RPMI7951 (cell line): ENCODE measurements at places on chromosomes 6 and 20.

- peak; percentile 62 for DNase-seq
These were observed 10.4 kb upstream of the GCNT2 start for GRCh38 chr6:10510592-10511367.

- no peak for DNase-seq
These were observed 754.9 kb upstream of the CHD6 start for GRCh38 chr20:42373049-42373448.

DNA sequence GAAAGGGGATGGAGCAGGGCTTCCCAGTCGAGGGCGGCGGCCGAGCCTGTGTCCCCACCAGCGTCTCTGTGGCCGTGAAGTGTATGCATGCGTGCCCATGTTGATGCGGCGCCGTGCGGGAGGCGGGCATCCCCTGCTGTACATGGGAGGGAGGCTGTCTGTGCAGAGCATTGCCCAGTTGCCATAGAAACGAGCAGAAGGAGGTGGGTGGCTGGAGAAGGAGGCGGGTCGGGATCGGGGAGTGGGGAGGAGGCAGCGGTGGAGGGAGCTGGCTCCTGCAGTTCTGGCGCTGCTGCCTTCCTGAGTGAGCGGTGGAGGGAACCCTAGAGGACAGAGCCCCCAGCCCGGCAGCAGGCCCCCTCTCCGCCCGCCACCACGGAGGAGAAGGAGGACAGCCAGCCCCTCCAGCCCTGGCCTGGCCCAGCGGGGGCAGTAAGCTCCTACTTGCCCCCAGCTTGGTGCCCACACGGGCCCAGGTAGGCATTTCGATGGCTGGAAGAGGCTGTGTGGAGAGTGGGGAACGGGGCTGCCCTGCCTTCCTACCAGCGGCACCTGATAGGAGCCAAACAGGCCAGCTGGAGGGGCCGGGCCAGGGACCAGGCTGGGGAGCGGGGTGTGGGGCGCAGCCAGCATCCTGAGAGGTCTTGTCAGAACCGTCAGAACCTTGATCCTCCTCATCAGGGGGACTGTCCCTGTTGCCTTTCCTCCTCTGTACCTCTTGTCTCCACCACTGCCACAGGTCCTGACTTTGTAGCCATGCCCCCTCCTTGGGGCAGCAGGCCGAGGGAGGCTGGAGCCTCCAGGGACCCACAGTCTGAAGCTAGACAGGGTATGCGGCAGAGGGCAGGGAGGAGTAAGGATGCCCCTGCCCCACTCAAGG lies 41.3 kb downstream of the SPDEF start:
- DNase-seq = peak; percentile 13

GRCh38 chr20:24833592-24833991 lies 115.5 kb upstream of the CST7 start:
- DNase-seq = no peak

GRCh38 chr6:109610590-109610989 lies 80.4 kb downstream of the AK9 start:
- no peak for DNase-seq

DNA sequence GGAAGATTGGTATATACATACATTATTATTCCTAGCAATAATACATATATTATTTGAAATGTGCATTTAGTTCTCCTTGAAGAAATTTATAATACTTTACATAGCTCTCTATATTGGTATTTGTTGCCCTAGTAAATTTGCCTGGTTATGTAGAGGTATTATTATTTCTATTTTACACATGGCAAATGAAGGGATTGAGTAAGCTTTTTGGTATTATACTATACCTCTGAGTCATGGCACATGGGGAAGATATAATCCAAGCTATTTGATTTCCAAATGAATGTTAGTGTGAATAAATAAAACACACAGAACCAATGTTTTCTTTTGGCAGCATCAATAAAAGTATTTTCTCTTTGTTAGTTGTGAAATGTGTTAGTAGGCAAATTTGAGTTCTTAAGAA lies 409.6 kb upstream of the SLC35B3 start:
- DNase-seq = no peak

DNA sequence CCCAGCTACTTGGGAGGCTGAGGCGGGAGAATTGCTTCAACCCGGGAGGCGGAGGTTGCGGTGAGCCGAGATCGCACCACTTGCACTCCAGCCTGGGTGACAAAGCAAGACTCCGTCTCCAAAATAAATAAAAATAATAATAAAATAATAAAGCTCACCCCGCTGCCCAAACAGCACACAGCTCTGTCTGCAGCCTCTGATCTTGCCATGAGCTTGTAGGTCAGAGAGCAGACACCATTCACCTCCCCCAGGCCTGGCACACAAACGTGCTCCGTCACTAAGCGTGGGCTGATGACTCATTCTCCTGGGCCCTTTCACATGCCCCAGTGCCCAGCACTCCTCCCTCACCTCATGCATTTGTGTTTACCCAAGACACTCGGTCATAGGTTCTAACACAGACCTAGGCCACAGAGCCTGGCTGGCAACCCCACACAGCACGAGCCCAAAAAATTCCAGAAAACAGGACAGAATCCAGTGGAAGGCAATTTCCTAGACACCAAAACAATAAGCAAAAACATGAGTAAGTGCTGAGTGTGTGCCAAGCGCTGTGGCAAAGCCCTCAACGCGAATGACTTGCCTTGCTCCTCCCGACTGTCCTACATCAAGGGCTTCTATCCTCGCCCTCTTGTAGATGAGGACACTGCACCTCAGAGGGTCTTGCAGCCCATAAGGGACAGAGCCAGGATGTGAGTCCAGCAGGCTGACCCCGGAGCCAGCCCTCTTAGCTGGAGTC lies 18.0 kb downstream of the ATP9A start:
- peak; percentile 99 for DNase-seq

DNA sequence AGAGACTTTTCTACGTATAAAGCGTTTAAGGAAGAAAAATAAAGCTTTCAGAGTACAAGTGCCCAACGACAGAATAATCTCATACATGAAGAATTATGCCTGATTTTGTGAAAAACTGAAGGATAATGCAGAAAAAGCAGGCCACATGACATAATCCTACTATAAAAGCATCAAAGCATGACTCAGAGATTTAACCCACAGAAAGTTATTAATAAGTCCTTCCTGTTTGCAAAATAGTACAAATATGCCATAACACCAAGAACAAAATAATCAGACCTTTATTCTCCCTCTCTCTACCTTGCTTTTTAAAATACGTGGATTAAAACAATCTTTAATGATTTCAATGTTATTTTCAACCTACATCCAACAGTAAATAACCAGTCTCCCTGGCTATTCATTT lies 118.6 kb upstream of the BCLAF1 start:
- DNase-seq = no peak

- DNase-seq = no peak
These were observed 119.8 kb upstream of the AKAP12 start for GRCh38 chr6:151119823-151120524.

DNA sequence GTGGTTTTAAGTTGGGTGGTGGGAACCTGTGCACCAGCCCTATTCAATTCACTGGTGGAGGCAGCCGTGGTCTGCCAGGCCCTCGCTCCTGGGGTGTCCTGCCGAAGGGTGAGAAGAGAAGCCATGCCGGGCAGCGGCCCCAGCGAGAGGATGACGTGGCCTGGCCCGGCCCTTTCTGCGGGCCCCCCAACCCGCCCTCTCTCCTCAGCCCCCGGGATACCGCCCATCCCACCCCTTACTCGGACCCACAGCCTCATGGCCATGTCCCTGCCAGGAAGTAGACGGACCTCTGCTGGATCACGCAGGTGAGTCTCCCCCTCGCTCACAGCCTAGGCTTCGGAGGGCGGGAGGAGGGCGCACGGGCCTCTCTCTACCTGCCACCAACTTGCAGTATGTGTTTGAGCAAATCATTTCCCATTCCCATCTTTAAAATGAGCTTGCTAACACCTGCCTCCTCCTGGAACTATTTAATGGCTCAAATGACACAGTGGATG lies 30.1 kb downstream of the SNPH start:
- no peak for DNase-seq

DNA sequence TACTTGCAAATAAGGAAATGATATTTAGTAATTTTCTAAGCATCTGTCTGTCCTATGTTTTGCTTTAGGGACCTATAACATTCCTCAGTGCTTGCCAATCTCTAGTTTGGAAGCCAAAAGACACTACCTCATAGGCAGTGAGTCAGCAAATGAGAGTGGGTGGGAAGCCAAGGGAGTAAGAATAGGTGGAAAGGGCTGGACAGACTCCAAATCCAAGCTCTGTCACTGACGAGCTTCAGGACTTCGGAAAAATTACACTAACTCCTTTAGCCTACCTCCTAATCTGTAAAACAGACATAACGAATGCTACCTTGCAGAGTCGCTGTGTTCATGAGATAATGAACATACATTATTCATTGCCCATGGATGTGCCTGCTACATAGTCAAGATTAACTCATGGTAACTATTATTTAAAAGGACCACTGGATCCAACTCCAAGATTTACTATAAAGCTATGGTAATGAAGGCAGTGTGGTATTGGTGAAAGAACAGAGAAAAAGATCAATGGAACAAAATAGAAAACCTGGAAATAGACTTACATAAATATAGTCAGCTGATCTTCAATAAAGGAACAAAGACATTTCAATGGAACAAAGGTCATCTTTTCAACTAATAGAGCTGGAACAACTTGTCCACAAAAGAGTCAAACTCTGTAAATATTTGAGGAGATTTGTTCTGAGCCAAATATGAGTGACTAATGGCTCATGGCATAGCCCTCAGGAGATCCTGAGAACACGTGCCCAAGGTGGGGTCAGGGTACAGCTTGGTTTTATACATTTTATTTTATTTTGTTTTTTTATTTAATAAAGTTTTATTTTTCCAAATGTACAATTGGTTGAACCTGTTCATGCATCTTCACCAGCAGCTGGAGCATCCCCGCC lies 64.1 kb downstream of the FAM50B start:
- peak; percentile 97 for DNase-seq

DNA sequence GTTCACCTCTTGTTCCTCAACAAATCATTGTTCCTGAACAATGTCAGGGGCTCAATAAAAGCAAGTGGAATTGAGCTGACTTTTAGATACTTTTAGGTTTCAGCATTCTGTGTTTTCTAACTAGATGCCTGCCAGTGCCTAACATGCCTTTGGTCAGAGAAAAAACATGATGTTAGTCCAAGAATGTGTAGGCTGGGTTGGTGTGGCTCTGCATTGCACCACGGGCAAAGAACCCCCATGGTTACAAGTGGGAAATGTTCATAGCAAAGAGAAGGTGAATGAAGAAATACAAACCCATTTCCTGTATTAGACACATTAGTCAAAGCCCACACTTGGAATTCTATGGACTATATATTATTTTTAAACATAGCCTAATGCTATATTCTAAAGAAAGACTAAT lies 193.3 kb downstream of the TMEM200A start:
- no peak for DNase-seq

- DNase-seq = peak; percentile 69
These were observed 279.7 kb downstream of the UST start for GRCh38 chr6:149026530-149026942.

DNA sequence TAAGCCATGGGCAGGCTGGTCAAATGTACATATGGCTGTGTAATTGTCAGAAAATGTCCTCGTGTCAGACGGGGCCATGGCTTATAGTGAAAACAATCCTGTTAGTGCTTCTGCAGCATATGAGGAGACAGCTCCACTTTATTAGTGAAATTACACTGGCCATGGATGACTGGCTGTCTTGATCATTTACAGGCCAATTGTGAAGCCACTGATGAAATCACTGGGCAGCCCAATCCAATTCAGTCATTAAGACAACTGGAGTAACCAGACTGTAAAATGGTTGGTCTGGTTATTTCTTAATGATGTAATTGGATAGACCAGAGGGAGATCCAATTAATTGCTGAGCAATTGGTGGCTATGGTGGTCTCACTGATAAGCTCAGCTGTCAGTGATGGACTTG lies 749.5 kb downstream of the KIF16B start:
- no peak for DNase-seq

- peak; percentile 69 for DNase-seq
These were observed 474 bp downstream of the CEBPB start for GRCh38 chr20:50191065-50191543.

- peak; percentile 58 for DNase-seq
These were observed 397.5 kb upstream of the ARID1B start for GRCh38 chr6:156379392-156380289.

DNA sequence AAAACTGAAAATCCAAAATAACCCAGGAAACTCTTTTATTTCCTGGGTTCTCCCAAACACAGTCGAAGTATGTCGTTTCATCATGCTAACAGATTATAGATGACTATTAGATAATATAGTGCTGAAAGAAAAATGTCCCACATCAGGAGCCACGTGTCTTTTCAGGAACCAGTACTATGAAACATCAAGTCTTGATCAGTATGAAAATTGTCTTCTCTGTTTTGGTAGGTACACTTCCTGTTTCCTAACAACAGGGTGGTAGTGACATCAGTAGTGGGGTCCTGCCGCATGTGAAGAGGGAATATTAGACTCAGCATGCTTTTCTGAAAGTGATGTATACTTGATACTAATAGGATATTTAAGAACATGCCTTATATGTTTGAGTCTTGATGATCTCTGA lies 136.7 kb downstream of the HIVEP1 start:
- DNase-seq = no peak

DNA sequence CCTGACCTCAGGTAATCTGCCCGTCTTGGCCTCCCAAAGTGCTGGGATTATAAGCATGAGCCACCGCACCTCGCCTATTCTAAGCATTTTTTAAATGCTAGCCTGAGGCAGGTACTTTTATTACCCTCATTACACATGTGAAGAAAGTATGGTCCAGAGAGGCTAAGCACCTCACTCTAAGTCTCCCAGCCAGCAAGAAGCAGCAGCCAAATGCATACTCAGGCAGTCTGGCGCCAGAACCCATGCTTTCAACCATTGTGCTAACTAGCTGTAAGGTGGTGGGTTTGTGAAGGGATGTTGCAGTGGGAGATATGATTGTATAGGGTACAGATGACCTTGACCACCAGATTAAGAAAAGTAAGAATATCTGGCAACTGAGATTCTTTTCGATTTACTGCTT lies 26.1 kb upstream of the RIPOR2 start:
- DNase-seq = no peak

DNA sequence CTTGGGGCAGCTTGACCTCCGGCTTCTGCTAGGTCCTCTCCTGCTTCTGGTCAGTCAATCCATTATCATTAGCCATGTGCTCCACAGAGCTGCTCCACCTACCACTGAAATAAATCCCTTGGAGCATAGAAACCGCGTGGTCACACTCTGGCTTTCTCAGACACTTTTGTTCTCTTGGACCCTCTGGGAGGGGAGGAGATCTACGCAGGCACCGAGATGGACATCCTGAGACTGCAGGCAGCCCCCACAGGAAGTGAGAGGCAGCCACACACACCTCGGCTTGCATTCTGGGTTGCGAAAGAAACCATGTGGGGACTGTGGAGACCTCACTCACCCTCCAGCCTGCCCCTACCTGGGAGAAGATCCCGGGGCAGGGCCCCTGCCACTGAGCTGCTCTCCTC lies 79.5 kb downstream of the FYN start:
- no peak for DNase-seq

- DNase-seq = peak; percentile 36
These were observed 192.2 kb downstream of the TPBG start for GRCh38 chr6:82555801-82556200.

DNA sequence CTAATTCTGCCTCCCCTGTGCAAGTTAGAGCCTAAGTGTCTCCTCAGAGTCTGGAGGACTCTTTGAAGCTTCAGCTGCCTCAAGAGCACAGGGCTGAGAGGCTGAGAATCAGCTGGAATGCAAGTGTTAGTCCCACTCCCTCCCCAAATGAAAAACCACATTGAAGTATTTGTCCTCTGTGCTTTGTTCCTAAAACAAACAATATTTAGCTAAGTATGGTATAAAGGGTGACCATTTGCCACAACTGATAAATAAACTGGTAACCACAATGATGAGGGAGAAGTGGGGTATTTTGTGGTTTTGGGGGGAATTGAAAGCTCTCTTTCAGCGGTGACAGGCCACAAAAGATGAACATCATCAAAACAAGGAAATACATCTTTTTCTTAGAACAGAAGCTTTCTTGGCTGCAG lies 91.7 kb upstream of the HDDC2 start:
- DNase-seq = peak; percentile 24

- DNase-seq = no peak
These were observed 46.3 kb upstream of the ENTPD6 start for GRCh38 chr20:25148982-25149846.
